ENCODE measurements at places on chromosomes 5 and 9. TPM values are rescaled to one million over a fixed set of nuclear protein-coding genes. Genes with fewer than 3 reads are reported as not detected.

Gene ENTPD8
- not detected for total RNA-seq

Gene SCGB3A2
- total RNA-seq = not detected

Gene ZNF618
- total RNA-seq = 0.41 TPM

Gene ZNF354C
- 3.7 TPM for total RNA-seq

Gene TMC1
- not detected for total RNA-seq
